NCI-H510A treated with DMSO at 0.1 percent for 48 hours (cell line): ENCODE measurements at places on chromosomes 3 and 15.

DNA sequence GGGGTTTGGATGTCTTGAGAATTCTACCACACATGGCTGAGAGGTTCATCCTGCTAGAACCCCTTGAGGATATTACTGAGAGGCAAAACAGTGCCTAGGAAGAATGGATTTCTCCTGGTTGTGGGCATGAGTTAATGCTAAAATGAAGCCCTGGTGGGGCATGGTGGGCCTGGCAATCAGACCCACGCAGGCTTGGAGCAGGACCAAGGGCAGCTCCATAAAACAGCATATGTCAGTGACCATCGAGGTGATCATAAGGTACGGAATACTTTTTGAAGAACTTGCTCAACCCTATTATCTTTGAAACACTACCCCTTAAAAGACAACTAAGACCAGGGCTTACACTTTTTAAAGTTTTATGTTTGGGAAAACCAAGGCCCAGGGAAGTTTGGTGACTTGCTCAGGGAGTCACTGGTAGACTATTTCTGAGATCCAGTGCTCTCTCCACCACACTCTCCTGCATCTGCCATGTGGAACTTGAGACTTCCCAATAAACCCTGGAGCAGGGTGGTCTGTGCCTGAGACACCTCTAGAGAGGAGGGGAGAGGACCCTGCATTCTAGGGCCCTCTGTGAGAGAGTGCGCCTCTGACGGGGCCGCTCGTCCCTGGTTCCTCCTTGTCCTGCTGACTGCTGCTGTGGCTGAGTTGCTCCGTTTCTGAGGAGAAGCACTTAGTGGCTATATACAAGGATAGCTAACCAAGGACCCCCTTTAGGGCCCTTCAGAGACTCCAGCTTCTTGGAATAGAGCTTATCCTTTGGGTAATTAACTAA lies 28.0 kb upstream of the TIMP4 start:
- DNase-seq: no peak

DNA sequence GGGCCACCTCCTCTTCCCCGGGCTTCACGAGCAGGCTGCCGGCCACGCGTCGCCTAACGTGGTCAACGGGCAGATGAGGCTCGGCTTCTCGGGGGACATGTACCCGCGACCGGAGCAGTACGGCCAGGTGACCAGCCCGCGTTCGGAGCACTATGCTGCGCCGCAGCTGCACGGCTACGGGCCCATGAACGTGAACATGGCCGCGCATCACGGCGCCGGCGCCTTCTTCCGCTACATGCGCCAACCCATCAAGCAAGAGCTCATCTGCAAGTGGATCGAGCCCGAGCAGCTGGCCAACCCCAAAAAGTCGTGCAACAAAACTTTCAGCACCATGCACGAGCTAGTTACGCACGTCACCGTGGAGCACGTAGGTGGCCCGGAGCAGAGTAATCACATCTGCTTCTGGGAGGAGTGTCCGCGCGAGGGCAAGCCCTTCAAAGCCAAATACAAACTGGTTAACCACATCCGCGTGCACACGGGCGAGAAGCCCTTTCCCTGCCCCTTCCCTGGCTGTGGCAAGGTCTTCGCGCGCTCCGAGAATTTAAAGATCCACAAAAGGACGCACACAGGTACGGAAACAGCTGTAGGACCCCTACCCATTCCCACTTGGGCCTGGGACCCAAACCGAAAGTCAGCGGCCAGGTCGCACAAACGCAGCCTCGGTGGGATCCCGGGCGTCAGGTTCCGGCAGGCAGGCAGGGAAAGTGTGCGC lies 1.5 kb downstream of the ZIC1 start:
- DNase-seq: peak; percentile 54

GRCh38 chr3:101065962-101066361 lies 72.7 kb upstream of the ABI3BP start:
- DNase-seq: no peak

DNA sequence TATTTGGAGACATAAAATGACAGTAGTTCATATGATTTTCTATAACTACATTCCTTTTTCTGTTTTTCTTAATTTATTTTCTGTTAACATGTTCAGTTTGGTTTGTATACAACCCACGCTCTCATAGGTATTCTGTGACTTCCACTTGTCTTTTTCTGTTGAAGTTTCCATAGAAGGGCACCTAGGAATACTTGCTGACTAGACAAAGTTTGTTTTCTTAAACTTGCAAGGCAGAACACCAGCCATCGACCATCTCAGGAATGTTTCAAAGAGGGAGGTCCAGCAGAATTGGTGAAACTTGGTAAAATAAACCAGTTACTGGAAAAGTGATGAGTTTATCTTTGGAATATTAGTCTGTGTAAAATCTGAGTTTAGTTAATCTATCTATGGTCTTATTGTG lies 403.2 kb upstream of the CADM2 start:
- no peak for DNase-seq

DNA sequence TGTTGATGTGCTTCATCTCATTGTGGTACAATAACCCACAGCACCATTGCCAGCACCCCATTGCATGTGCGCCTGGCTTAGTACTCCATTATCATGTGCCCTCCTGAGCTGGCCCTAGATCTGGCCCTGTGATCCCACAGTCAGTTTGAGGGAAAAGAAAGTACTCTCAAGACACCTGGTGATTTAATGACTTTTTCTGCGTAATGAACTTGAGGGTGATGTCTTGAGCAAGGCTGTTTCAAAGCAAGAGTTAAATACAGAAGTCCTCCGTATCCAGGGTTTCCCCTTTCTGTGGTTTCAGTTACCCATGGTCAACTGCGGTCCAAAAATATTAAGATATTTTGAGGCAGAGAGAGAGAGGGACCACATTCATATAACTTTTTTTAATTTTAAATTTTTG lies 16.3 kb downstream of the C3orf20 start:
- no peak for DNase-seq

- no peak for DNase-seq
Observed at GRCh38 chr15:85454403-85454802, 74.0 kb downstream of the AKAP13 start.

DNA sequence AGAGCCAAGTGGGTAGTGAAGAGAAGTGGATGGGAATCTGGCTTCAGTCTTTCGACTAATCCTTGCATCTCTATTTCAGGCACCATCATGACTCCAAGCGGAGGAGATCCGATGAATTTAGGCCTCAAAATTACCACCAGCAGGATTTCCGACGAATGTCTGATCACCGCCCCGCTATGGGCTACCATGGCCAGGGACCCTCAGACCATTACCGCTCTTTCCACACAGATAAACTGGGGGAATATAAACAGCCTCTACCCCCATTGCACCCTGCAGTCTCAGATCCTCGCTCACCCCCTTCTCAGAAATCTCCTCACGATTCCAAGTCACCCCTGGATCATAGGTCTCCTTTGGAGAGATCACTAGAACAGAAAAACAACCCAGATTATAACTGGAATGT lies 64.7 kb downstream of the RGMA start:
- no peak for DNase-seq

DNA sequence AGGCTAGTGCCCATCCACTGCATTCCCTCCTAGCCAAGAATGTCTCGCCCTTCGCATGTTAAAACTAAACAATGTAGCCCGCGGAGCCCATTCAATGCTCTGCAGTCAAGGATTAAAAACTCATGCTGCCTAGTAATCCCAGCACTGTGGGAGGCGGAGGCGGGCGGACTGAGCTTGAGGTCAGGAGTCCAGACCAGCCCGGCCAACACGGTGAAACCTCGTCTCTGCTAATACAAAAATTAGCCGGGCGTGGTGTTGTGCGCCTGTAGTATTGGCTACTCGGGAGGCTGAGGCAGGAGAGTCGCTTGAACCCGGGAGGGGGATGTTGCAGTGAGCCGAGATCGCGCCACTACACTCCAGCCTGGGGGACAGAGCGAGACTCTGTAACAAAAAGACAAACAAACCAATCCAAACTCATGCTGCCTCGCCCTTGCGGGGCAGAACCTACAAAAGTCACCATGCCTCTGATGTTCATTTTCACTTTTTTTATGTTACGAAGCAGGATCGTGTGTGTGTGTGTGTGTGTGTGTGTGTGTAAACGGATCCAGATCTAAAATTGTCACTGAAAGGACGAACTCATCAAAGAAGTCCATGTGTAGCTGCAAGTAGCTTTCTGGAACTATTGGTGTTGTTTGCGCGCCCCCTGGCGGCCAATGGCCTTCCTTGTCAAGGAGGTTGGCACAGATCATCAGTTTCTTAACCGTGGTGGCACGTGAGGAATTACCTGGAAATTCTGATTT lies 54.8 kb upstream of the SPESP1 start:
- peak; percentile 51 for DNase-seq
